Muscle of back (tissue), 13 donors: ENCODE measurements at places on chromosomes 6 and 20.

DNA sequence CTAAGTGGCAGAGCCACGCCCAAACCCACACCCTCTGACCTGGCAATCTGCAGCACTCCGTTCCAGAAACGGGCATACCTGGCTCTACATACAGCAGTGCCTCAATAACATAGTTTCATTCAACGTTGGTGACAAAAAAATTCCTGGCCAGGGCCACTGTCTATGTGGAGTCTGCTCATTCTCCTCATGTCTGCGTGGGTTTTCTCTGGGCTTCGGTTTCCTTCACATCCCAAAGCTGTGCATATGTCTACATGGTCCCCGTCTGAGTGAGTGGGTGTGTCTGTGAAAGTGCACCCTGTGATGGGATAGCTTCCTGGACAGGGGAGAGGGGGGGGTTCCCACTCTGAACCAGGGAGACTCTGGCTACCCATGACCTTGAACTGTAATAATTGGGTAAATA is 2.1 kb downstream of the KIAA0319 start:
- no peak for DNase-seq

DNA sequence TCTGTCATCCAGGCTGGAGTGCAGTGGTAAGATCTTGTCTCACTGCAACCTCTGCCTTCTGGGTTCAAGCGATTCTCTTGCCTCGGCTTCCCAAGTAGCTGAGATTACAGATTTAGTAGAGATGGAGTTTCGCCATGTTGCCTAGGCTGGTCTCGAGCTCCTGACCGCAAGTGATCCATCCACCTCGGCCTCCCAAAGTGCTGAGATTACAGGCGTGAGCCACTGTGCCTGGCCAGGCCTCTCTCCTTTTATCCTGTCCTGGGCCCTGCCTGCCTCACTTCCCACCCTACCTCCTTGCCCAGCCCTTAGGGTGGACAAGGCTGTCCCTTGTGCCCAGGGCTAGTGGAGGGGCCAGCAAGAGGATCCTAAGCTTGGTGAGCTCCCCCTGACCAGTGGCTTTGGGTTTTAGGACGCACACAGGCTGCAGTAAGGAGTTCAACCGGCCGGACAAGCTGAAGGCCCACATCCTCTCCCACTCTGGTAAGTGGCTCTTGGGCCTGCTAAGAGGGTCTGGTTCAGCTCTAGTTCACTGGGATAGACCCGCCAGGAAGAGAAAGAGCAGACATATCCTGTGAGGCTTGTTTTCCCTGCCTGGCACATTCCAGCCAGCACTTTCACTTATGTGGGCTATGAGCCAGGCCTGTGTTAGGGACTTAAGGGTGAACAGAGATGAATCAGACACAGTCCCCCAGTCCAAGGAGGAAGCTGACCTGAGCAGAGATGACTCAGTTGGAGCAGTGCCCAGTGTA is 21.9 kb upstream of the CHMP4B start:
- DNase-seq = peak; percentile 18

DNA sequence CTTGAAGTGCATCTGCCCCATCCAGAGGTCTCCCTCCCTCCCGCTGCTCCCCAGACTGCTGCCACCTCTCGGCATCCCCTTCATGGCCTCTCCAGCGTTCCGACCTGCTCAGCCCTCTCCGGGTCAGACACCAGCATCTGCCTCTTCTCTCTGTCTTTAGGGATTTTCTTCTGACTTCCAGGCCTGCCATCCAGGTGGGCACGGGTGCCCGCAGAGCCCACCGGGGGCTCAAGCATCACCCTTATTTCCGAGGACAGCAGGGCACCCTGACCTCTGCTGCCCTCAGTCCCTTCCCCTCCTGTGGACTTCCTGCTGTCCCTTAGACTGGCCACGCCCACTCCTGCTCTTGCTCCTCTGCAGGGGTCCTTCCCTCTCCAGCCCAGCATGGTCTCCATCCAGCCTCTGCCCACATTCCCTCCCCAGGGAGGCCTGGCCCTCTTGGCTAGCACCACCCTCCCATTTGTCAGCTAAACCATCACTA is 3.3 kb downstream of the NPEPL1 start:
- DNase-seq = no peak

- DNase-seq = no peak
These were observed 80.6 kb downstream of the IRAK1BP1 start for GRCh38 chr6:78947962-78948361.

- DNase-seq = no peak
These were observed 6.8 kb downstream of the ADISSP start for GRCh38 chr20:3760655-3761348.

GRCh38 chr6:33752646-33753015 is 5.9 kb upstream of the IP6K3 start:
- DNase-seq = no peak

GRCh38 chr6:38161754-38162492 is 342.4 kb downstream of the ZFAND3 start:
- no peak for DNase-seq

DNA sequence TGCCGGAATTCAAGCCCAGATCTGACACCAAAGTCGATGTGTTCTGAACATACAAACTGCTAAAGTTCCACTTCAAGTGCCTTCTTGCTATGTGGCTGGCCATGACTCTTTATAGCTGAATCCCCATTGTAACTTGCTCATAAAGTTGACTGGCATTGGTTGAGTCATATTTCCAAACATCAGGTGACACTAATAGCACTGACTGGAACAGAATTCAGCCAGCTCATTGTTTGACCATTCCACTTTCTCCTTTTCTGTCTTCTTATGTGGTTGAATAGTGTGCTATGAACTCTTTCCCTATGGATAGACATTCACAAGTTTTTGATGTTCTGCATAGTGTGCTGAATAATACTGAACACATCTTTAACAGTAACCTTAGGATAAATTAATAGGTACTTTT is 266.2 kb upstream of the ZFP64 start:
- DNase-seq = no peak

- peak; percentile 5 for DNase-seq
These were observed 45.3 kb upstream of the ZNF184 start for GRCh38 chr6:27517928-27518787.

DNA sequence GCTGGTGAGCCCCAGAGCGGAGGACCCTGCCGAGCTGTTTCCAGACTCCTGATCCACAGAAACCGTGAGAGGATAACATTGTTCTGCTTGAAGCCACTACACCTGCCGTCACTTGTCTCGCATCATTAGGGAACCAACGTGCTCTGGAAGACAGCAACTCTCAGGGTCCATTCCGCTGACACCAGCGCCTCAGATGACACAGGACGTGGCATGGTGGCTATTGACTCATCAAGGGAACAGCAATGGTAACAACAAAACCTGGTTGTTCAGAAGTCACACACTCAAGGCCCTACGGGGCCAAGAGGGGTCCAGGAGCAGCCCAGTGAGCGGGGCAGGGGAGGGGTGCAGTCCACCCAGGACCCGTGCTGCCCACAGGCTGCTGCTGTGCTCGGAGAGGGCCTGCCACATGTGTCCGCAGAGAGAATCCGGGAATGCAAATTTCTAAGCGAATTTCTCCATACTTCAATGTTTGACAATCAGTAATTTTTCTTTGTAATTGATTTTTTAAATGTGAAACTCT is 110.4 kb downstream of the TTLL2 start:
- no peak for DNase-seq

DNA sequence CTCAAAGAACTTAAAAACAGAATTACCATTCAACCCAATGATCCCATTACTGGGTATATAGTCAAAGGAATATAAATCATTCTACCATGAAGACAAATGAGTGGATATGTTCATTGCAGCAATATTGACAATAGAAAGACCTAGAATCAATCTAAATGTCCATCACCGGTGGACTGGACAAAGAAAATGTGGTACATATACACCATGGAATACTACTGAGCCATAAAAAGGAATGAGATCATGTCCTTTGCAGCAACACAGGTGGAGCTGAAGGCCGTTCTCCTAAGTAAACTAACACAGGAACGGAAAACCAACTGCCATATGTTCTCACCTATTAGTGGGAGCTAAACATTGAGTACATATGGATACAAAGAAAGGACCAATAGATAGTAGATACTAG is 576.7 kb upstream of the CITED2 start:
- no peak for DNase-seq

DNA sequence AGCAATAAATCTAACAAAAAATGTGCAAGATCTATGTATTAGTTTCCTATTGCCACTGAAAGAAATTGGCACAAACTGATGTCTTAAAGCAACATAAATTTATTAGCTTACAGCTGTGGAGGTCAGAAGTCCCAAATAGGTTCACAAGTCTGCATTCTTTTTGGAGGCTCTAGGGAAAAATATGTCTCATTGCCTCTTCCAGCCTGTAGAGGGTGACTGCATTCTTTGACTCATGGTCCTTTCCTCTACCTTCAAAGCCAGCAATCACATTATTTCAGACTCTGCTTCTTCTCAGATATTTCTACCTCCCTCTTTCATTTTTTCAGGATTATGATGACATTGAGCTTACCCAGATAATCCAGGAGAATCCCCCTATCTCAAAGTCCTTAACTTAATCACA is 1531.1 kb downstream of the KHDRBS2 start:
- DNase-seq = no peak

DNA sequence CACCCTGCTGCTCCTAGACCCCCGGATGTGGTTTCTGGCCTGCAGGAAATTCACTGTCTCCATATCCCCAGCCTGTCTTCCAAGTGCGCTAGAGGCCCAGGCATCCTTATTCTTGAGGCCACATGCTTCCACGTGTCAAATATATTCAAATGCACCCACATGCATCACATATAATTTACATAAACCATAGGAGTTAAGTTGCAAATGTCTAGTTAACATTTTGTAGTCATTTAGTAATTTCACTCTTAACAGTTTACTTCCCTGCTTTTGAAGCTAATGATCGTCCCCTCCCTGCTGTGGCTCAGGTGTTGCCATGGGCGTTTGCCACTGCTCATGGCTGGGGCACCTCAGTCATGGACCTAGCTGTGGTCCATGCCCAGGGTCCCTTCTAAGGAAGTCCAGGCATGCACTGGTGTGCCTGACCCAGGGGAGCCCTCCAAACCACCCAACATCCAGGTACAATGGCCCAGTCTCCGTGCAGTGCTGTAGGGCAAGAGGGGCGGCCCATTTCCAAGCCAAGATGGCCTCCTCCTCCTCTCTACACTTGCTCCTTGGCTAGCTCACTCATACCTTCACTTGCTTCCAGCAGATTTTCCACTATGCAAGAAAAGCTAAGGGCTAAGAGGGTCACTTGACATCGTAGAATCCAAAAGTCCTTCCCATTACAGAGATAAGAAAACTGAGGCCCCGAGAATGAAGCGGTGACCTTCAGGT is 42.4 kb downstream of the FGD2 start:
- no peak for DNase-seq

DNA sequence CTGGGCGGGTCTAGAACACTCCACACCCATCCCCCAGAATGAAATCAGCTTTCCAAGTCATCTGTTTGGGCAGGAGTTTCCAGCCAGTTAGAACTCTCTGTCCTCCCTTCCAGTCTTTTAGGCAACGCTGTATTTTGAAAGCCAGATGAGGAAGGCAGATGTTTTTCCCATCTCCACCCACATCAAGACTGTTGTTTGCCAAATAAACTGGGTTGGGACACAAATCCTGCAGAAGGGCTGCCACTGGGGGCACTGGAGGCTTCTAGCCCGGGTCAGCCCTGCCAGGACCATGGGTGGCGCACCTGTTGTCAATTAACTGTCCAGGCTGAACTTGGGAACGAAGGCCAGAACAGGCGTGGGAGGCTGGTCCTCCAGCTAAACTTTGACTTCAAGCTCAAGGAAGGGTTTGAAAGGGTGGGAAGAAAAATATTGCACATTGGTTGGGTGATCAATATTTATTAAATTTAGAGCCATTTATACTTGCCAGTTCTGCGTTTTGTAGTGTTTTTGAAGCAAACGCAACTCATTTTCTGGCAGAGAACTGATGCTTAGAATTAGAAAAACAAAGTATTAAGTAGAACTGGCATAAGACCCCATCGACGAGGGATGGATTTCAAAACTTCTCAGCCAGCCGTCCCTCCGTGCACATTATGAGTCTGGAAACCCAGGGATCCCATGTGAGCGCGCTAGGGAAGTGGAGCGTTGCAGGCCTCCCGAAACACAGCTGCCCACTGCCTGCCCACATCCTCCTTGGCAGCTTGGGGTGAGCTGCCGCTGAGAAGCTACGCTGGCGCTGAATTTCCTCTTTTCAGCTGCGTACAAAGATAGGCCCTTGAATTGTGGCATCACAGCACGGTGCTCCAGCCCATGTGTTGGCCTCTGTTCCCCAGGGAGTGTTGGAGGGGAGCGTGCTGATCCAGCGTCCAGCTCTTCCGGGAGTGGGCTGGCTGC is 297.4 kb downstream of the QKI start:
- DNase-seq = peak; percentile 88

- no peak for DNase-seq
These were observed 157.2 kb upstream of the CARMIL1 start for GRCh38 chr6:25122001-25122400.

DNA sequence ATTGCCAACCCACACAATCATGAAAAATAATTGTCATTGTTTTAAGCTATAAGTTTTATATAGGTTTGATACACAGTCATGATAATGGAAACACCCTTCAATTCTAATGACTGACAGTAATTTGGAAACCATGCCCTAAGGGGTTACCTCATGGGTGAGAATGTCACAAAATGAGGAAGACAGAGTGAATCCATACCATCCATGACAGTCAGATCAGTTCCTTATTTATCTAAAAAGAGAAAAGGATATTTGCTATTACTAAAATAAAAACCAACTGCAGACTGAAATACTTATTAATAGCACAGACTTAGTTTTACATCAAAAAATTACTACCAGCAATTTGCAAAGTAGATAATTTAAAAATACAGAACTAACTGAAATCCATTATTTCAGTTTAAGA is 437.8 kb downstream of the UTRN start:
- DNase-seq = no peak

DNA sequence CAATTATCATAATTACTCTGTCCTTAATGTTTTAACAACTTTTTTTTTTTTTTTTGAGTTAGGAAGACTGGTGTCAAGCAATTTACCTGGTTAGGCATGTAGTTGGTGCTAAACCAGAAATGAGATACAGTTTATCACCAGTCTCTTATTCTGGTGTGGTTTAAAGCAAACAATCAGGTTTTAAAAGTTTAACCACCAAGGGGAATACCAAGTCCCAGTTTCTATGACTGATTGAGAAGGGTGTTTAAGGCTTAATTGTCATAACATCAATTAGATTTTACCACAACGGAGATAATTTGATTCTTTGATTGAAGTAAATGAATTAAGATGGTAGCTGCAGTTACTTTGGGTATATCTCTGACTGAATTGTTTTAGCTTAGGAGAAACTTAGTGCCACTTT is 197.8 kb downstream of the TFAP2B start:
- no peak for DNase-seq

DNA sequence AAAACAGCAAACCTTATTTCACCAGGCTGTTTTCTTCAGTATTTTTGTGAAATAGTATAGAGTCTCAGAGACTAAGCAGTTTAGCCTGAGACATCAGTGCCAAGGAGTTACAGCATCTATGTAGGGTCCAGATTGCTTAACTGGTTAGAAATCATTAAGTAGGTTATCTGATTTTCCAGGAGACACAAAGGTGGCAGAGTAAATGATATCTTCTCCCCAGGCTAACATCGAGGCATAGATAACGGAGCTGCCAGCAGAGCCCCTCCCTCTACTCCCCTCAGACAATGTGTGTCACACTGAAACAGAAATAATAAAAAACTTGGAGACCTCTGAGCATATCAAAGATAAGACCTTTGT is 473.0 kb upstream of the CITED2 start:
- DNase-seq = peak; percentile 19
